AG09309 (cell line): ENCODE measurements at places on chromosomes 12 and 14.

- no peak for DNase-seq
Measured at GRCh38 chr12:39685854-39686657, 66.5 kb upstream of the ABCD2 start.

GRCh38 chr14:98366429-98366828 lies 905.6 kb downstream of the BCL11B start:
- DNase-seq: no peak

DNA sequence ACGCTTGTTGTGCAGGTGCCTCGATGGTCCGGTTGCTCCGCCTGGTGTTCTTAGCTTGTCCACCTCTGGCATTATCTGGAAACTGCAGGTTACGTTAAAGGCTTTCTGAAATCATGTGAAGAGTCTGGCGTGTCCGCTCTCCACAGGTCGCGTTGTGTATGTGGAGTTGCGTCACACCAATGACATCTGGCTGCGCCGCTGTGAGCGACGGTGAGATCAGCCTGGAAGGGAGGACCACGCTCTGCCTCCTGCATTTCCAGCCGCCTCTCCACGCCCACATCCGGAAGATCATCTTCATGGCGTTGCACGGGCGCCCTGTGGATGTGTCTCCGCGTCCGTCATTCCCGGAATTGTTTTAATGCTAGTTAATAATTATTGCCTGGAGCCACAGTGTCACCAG lies 50.6 kb upstream of the GALNT9 start:
- DNase-seq: no peak

- no peak for DNase-seq
Measured at GRCh38 chr14:89384023-89384422, 33.0 kb downstream of the FOXN3 start.

GRCh38 chr14:60514741-60515491 lies 6.0 kb downstream of the SIX6 start:
- no peak for DNase-seq

DNA sequence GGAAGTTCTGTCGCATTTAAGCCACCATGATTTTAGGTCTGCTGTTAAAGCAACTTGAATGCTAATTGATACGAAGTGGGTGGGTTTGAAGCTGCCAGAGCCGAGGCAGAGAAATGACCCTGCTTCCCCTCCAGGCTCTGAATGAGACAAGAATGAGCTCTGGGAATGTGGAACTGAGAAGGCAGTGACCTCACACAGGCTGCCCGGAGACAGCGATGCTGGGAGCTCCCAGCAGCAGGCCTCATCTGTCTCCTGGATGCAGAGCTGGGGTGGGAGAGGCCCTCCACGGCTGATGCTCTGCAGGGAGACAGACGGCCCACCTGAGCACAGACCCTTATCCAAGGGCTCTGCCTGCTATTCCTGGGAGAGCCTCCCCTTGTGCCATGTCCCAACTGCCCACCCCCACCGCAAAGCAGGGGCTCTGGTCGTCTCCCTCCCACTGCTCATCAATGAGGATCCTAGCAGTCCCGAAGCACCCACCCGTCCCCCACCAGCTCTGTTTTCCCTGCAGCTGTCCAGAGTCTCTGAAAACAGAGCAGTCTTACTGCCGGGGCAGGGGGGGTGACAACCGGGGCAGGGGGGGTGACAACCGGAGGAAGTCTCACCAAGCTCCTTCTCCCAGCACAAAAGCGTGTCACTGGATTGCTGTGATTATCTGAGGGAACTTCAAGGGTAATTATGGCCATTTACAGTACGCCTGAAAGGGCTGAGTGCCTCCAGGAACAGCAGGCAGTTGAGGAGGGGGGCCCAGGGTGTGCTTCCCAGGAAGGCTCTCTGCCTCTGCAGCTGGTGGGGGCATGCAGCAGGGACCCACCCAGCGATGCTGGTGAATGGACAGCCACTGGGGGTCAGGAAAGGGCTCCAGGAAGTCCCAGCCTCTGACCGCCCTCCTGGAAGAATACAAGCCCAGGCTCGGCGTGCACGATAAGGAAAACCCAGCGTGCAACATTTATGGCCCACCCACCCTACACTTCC lies 67.8 kb downstream of the CHGA start:
- no peak for DNase-seq

DNA sequence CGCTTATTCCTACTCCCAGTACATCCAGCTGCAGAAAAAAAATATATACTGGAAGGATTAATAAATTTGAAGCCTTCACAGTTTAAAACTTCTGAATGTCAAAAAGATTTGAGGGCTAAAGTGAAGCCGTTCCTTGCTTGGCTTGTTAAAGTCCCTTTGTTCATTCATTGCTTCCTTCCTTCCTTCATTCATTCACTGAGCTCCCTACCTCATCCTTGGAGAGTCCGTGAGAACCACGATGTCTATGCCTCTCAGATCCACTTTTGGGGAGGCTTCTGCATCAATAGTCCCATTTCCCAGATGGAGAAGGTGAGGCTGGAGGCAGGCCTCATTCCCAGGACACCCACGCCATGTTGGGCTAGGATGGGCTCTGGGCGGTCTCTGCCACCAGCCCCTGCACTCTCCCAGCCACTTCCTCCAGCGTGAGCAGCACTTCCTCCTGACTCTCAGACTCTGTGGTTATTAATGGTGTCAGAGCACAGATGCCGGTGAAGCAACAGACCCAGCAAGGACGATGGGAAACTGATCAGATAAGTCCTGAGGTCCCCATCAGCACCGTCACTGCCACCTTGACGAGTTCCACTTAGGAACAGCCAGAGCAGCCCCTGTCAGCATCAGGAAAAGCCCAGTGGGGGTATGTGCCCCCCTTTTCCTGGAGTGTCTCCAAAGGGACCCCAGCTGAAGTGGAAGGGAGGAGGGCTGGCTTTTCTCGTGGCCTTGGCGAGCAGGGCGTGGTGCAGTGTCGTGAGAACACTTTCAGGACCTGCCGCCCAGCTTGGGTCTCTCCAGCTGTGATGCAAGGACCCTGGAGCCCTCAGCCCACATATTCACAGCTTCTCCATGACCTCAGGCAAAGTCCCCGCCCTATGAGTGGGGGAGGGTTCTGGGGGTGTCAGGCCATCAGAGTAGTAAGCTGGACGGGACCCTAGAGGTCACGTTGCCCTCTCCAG lies 21.2 kb downstream of the ASB2 start:
- DNase-seq: no peak

- no peak for DNase-seq
Measured at GRCh38 chr12:26514364-26514763, 318.6 kb downstream of the ITPR2 start.

DNA sequence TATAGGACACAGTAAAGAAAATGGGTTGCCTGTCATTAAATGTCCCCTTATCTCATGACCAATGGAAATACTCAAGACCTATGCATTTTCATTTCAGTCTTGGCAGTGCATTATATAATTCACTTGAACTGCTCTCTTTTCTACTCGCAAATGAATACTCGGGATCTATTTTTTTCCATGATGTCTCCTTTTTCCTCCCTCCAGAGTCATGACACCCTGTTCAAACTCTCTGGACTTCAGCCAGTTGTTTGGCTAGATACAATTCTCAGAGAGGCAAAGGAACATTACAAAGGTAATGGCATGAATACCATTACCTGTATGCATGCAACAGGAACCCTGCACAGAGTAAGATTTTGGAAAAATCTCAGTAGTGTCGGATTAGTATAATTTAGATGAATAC lies 130.9 kb downstream of the GPR135 start:
- no peak for DNase-seq

DNA sequence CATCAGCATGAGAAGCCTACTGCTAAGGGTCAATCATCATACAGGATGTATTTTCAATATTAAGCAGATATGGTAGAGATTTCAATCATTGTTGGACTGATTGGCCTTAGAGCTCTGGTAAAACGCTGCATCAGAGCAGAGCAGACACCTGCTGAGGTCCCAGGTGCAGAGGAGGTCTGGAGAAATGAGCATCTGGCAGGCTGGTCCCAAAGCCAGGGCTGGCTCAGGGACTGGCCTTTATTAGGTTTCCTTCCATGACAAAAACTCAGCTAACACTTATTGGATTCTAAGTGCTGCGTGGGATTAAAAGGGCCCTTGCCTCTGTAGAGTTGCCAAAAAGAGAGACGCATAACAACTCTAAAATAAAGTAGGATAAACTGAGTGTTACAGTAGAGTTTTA lies 29.7 kb downstream of the AKAP6 start:
- no peak for DNase-seq

DNA sequence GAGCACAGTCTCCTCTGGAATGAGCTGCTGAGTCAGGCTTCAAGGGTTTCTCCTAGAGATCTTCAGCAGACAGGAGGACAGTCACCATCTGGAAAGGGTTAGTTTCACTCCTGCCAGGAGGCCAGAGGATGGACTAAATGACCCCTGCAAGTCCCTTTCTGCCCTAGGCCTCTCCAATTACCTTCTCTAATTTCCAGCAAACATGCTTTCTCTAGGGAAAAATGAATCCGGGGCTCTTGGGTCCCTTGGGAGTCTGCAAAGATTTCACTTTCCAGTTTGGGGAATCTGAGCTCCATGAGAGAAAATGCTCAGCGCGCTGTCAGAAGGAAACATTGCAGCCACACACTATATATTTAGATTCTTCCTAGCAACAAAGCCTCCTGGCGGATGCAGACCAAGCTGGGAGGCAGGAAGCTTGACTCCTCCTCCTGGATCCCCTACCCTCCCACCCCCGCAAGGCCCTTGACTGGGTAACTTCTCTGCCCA lies 184.4 kb upstream of the CCND2 start:
- DNase-seq: no peak

DNA sequence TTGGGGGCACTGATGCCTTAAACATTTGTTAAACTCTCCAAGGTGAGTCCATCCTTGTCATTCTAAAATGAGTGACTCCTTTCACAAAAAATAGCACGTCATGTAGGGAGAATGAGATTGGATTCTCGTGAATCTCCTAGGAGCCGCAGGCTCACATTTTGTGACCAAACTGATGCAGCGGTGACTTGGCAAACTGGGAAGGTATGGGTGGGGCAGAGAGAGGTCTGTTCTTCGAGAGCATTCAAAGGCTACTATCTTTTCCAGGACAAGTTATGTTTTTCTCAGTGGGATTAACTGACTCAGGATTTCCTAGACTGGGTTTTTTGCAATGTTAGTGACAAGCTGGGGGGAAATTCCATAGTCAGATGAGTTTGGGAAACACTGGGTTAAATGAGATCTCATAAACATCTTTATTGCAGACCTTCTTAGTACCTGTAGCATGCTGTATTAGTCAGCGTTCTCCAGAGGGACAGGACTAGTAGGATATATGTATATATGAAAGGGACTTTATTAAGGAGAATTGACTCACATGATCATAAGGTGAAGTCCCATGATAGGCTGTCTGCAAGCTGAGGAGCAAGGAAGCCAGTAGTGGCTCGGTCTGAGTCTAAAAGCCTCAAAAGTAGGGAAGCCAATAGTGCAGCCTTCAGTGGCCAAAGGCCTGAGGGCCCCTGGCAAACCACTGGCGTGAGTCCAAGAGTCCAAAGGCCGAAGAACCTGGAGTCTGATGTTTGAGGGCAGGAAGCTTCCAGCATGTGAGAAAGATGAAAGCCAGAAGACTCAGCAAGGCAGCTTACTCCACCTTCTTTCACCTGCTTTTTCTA lies 61.0 kb downstream of the FOXN4 start:
- no peak for DNase-seq

DNA sequence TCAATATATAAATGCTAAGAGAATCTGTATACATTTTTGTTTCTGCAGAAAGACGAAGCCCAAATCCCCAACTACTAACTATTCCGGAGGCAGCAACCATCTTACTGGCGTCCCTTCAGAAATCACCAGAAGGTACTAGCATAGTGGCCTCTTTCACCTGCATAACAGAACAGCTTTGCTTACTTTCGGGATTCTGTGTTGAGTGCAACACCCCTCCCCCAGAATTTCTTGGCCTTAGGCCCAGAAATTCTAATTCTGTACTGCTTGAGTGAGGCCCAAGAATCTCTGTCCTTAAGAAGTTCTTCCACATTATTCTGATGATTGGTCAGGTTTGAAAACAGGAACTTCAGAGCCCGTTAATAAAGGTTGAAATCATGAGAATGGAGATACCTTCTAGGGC lies 2.9 kb downstream of the SPX start:
- no peak for DNase-seq

DNA sequence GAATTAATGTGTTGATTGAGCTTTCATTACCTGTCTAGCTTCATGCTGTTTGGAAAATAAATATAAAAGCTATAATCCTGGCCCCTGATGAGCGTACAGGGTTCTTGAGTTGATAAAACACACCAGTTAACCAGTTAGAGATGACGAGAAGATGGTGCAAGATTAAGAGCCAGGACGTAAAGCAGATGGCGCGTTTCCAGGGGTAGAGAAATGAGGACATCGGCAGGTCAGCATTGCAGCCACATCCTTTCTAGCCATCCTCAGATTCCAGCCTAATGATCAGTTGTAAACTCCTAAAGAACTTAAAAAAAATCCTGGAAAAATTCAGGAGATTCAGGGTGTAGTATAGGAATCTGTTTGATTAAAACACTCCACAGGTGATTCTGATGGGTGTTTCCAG lies 203.7 kb downstream of the CACNA1C start:
- peak; percentile 75 for DNase-seq

GRCh38 chr14:32083789-32084188 lies 6.7 kb downstream of the ARHGAP5 start:
- no peak for DNase-seq

GRCh38 chr14:78329371-78329770 lies 159.2 kb downstream of the NRXN3 start:
- DNase-seq: no peak

GRCh38 chr12:129310346-129310745 lies 457.1 kb downstream of the GLT1D1 start:
- no peak for DNase-seq

DNA sequence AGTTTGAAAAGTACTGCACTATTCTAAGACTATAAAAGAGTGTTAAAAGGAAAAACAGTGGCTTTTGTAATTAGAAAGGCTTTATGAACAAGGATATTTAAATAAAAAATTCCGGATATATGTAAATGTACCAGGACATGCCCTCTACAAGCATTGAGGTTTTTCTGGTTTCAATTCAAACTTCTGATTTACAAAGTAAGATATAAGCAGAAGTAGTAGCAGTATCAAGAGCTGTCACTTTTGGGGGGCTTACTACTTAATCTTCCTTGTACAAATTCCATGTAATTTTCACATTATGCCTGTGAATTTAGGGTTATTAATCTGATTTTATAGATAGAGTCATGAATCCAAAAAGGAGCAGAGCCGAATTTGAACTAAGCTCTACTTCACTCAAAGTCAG lies 170.3 kb upstream of the ATP2B1 start:
- DNase-seq: no peak

DNA sequence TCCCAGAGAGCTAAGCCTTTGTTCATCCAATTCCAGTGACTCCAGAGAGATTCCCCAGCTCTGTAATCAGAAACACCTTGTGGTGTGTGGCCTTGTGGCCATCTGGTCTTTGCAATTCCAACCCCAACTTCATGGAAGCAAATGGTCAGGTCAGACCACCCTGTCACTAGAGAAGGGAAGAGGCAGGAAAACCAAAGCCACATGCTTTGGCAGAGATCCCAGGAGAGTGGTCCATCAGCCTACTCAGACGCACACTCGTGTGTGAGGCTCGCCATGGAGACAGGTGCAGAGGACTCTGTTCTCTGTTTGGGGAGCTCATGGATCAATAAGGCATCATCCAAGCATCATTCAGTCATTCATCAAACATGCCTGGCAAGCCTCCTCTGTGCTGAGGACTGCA lies 46.2 kb upstream of the TUNAR start:
- no peak for DNase-seq

GRCh38 chr12:98106031-98106683 lies 409.2 kb upstream of the TMPO start:
- no peak for DNase-seq
